ENCODE measurements at places on chromosomes 3 and 15. TPM values are rescaled to one million over a fixed set of nuclear protein-coding genes. Genes with fewer than 3 reads are reported as not detected.

ARNT2 gene
- 10.4 TPM for total RNA-seq

IGSF10 gene
- total RNA-seq: 2.4 TPM

VPS18 gene
- 41.6 TPM for total RNA-seq

C3orf70 gene
- total RNA-seq: 0.46 TPM

KBTBD13 gene
- total RNA-seq: not detected

CPNE4 gene
- not detected for total RNA-seq

STRIT1 gene
- not detected for total RNA-seq

ACTRT3 gene
- 6.4 TPM for total RNA-seq

CCR8 gene
- total RNA-seq: not detected

PAQR5 gene
- total RNA-seq: 0.03 TPM

COPG1 gene
- 313 TPM for total RNA-seq

OR5K2 gene
- not detected for total RNA-seq

CFAP92 gene
- total RNA-seq: not detected

SLC25A20 gene
- total RNA-seq: 15.4 TPM

WDR76 gene
- total RNA-seq: 3.8 TPM

CDHR4 gene
- total RNA-seq: 0.07 TPM

GMNC gene
- total RNA-seq: 0.07 TPM

RLBP1 gene
- total RNA-seq: not detected

LDHAL6B gene
- total RNA-seq: not detected

SLC28A1 gene
- total RNA-seq: not detected

All from smooth muscle cell of the pulmonary artery (primary cell).